ENCODE measurements at places on chromosomes 12 and 14.

- no peak for DNase-seq
Observed at GRCh38 chr12:80493466-80493865, 49.4 kb downstream of the PTPRQ start.

- no peak for DNase-seq
Observed at GRCh38 chr12:67515679-67516340, 132.7 kb upstream of the DYRK2 start.

GRCh38 chr14:58964598-58964928 is 223.9 kb upstream of the DAAM1 start:
- DNase-seq, result no peak

GRCh38 chr14:20035938-20036337 is at the start of gene OR4K13:
OR4K13 (minus strand) TSS chr14:20036038; CDS start chr14:20034758, 1,280 bp downstream.
- DNase-seq, result no peak

GRCh38 chr12:54164387-54165145 is 24.2 kb downstream of the SMUG1 start:
- no peak for DNase-seq

DNA sequence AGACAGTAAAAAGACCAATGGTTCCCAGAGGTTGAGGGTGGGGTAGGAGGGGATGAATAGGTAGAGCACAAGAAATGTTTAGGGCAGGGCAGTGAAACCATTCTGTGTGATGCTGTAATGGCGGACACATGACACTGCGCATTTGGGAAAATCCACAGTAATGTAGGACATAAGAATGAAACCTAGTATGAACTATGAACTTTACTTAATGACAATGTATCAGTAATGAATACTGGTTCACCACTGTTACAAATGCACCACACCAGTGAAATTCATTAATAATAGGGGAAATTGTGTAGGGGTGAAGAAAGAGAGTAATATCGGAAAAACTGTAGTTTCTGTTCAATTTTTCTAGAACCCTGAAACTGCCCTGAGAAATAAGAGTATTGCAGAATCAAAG is 5.6 kb downstream of the ERH start:
- DNase-seq, result no peak

- no peak for DNase-seq
Observed at GRCh38 chr14:90714811-90715210, 101.4 kb downstream of the TTC7B start.

DNA sequence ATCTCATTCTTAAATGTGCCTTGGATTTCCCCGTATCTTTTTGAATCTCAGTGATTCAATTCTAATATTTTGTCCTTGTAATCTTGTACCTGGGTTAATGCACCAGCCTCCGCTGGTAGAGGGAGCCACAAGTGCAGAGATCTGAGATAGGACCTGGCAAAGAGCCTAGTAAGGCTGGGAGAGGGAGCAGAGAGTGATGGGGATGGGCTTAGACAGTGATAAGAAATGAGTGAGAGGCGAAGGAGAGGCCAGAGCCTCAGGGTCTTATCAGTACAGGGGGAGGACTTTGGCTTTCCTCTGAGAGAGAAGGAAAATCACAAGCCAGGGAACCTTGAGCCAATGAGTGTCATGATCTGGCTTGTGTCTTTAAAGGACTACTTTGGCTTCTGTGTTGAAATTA is 30.5 kb upstream of the LMNTD1 start:
- DNase-seq, result no peak

- DNase-seq, result no peak
Observed at GRCh38 chr12:57726884-57727757, 11.4 kb downstream of the AGAP2 start.

GRCh38 chr12:113528606-113529293 is 57.1 kb upstream of the LHX5 start:
- no peak for DNase-seq

GRCh38 chr12:55695349-55695748 is 12.4 kb downstream of the ITGA7 start:
- DNase-seq, result no peak

GRCh38 chr12:50597200-50598195 is 92.7 kb downstream of the DIP2B start:
- DNase-seq, result no peak

- DNase-seq, result no peak
Observed at GRCh38 chr14:91714805-91715204, 17.1 kb downstream of the CATSPERB start.

- peak; percentile 16 for DNase-seq
Observed at GRCh38 chr12:55681142-55682077, 26.3 kb downstream of the ITGA7 start.

GRCh38 chr14:61461808-61462275 is 140.5 kb downstream of the PRKCH start:
- no peak for DNase-seq

DNA sequence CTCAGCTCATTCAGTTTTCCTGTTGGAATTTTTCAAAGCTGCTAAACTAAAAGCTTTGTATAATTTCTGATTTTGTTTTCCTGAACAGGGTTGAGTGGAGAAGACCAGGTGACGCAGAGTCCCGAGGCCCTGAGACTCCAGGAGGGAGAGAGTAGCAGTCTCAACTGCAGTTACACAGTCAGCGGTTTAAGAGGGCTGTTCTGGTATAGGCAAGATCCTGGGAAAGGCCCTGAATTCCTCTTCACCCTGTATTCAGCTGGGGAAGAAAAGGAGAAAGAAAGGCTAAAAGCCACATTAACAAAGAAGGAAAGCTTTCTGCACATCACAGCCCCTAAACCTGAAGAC is 367.1 kb upstream of the OR4E1 start:
- no peak for DNase-seq

DNA sequence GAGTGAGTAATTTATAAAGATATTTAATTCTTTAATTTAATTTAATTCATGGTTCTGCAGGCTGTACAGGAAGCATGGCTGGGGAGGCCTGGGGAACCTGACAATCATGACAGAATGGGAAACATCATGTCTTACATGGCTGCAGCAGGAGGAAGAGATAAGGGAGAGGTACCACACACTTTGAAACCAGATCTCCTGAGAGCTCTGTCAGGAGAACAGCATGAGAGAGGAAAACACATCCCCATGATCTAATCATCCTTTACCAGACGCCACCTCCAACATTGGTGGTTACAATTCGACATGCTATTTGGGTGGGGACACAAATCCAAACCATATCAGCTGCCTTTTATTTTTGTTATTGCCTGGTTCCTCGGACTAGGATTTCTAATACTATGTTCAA is 928.6 kb downstream of the TMEM121 start:
- no peak for DNase-seq

DNA sequence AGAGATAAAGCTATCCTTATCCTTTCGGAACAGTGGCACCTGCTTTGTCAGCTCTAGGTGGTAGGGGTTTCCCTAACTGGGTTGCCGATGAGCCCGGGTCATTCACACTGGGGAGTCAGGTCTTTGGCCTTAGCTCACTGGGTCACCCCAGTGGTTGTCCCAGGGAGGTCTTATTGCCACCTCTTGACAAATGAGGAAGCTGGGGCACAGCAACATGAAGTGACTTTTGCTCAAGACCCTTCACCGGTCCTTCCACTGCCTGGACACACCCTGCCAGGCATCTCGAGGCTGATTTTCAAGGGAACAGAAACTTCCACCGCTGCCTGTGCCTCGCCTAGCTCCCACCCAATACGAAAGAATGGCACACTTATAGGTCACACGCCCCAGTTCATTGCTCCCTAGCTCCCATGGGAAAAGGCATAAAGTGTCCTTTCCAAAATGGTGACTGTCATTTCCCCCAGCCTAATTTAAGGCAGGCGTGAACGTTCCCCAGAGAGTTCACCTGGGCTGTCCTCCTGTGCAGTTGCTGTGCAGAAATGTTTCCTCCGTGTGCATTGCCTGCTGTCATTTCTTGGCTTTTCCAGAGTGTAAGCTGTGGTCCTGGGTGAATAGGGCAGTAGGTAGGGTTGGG is 156.1 kb upstream of the CCND2 start:
- no peak for DNase-seq

DNA sequence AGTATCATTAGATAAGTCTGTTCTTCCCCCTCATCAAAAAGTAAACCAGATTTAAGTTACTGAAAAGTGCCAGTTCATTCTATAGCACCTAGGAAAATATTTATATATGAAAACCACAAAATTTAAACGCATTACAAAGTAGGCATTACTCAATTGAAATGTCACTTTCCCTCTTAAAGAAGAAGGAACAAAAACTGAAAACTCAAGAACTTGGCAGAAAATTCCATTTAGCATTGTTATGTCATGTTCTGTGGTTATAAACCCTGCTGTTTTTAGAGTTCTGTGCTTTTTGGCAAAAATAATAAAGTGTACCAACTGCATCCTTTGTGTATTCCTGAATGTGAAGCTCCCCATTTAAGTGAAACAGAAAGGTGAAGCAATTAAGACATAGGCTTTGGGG is 3.6 kb downstream of the FGD4 start:
- DNase-seq, result no peak

DNA sequence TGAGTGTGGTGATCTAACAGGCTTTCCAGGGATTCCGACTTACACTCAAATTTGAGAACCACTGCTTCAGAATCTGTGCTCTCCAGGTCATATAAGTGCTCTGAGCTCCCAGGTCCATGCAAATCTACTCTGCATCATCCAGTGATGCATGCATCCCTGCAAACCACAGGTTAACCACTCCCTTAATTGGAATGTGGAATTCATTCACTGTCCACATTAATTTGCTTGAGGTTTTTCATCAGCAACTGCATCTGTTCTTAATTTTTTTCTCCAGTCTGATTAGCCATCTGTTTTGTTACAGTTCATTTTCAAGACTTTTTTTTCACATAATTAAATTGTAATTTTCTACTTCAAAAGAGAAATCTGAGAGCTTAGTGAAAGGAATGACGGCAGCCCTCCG is 43.4 kb upstream of the RIN3 start:
- DNase-seq, result peak; percentile 76

GRCh38 chr12:131007031-131007739 is 53.5 kb downstream of the ADGRD1 start:
- DNase-seq, result no peak

GRCh38 chr14:41810362-41810761 is 203.7 kb downstream of the LRFN5 start:
- DNase-seq, result no peak

DNA sequence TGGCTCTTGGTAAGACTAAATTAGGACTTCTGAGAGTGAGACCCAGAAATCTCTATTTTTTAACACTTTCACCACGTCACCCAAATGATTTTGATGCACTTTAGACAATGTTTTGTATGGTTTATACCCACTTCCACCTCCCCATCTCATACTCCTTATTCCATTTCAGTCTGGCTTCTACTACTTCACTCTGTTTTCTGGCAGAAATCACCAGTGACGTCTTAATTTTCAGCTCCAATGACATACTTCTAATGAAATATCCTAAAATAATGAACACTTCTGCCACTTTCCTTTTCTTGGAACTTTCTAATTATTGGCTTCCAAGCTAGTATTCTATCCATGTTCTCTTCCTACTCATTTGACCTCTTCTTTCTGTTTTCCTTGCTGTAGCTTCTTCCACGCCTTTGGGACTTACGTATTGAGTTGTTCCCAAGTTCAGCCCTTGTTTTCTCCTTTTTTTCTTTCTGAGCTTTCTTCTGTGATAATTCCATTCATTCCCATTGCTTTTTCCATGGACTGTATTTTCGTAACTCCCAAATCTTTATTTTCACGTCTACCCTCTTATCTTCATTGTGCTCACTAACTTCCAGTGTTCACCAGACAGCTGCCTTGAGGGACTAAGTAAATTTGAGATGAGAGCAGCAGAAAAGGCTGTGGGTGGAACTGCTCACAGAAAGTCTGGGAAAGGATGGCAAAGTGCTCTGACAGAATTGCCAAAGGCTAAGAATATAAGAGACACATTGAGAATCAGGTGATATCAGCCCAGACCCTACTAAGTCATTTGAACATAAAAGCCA is 115.8 kb downstream of the CAPZA3 start:
- no peak for DNase-seq

GRCh38 chr12:94769047-94769420 is 118.7 kb upstream of the TMCC3 start:
- no peak for DNase-seq

GRCh38 chr12:45853550-45853949 is 124.0 kb downstream of the ARID2 start:
- no peak for DNase-seq

GRCh38 chr14:77007183-77007974 is 21.1 kb downstream of the IRF2BPL start:
- no peak for DNase-seq

- DNase-seq, result no peak
Observed at GRCh38 chr14:72094844-72095582, 162.8 kb downstream of the RGS6 start.

DNA sequence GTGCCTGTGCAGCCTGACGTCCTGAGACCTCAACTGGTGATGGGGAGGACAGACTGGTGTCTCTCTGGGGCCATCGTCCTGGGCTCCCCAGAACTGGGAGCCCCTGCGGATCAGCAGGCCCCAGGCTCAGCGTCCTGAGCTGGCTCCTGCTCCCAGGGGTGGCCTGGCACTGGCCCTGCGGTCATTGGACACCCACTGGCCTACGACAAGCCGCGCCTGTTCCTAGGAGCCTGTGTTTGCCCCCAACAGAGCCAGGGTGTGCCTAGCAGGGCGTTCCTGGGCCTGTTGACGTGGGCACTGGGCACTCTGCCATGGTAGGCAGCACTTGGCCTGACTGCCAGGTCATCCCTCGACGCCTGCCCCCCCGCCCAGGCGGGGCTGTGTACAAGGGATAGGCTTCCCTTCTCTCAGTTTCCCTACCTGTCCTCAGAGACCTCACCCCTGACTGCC is 8.4 kb downstream of the ADSS1 start:
- no peak for DNase-seq

DNA sequence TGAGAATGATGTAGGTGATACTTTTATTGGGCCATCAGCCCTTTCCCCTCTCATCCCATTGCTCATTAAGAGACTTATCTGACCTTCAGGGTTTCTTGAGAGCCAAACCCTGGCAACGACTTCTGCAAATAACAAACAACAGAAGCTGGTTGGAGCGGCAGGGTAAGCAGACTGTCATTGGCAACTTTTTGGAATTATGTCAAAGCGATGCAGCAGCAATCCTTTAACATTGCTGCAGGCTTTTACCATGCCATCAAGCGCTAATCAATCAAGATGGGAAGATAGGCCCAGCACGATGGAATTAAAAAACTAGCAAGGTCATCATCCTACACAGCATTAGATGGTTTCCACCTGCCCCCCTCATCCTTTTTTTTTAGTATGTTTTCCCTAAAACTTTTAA is 406.1 kb upstream of the PDE3A start:
- no peak for DNase-seq

- DNase-seq, result no peak
Observed at GRCh38 chr12:124490584-124491305, 76.7 kb downstream of the NCOR2 start.

DNA sequence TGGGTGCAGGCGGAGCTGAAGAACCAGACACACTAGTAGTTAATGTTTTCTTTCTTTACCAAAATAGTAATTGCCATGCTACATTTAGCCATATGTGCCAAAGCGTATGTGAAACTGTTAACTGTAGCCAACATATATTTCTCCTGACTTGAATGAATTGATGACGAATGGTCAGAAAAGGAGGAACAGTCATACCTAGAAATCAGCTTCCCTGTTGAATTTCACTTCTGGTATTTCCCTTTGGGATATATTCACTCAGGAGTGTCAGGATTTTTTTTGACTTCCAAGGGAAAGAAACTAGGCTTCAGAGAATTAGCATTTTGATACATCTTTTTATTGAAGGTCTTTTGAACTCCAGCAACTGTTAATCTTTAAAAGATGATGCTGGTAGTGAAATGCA is 87.0 kb downstream of the ERC1 start:
- no peak for DNase-seq
